Suppressor macrophage treated with lipopolysaccharide for 1 hour (primary cell): ENCODE measurements at places on chromosomes 12 and 14.

DNA sequence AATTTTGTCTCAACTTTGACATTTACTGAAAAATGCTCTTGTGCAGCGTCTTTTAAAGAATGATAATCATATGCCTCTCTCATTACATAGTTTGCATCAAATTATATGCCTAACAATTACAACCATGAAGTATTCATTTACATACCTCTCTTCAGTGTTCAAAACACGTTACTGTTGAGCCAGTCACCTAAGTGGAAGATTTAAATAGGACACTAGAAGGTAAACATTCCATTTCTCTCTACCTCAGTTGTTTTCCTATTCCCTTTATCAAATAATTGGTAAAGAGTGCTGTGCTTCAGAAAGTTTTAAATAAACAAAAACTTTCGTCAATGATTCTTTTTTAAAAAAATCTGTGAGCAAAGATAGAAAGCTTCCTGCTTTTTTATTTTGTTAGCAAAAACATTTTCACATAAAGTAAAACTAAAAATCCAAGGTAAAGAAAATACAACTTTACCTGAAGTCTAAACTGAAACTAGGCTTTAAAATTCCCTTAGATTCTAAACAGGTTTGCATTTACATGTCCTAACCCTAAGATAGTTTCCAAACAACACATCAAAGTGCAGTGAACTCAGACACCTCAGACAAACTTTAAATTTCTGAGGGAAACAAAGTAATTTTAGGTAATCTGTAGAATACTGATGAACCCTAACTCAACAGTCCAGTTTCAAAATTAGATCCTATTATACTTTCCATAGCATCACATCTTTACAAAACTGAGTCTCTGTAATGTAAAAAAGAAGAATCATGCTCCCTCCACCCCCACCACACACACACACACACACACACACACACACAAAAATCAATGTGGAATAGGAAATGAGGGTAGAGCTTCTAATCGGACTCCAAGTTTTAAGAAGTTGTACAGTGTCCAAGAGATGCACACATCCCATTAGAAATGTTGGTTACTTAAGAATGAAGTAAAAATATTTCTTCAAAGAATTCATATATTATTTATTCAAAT, 46.2 kb downstream of the PAWR start:
- no peak for DNase-seq

- DNase-seq = no peak
Observed at GRCh38 chr12:79547044-79547734, 143.6 kb downstream of the PAWR start.

DNA sequence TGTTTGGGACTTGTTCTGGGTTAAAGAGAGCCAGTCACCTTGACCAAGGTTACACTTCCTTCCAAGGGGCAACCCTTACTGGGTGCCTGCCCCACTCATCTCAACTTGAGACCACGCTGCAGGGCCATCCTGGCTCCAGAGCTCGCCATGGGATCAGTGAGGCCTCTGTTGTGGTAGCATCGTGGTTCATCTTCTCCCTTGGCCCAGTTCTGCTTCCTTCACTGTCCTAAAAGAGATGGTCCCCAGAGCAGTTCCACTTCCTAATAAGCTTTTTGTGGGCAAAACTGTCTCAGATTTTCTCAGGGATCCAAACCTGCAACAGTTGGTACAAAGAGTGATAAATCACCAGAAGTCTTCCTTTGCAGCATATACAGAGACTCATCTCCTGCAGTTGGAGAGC, 165.9 kb upstream of the TMEM260 start:
- DNase-seq = no peak

DNA sequence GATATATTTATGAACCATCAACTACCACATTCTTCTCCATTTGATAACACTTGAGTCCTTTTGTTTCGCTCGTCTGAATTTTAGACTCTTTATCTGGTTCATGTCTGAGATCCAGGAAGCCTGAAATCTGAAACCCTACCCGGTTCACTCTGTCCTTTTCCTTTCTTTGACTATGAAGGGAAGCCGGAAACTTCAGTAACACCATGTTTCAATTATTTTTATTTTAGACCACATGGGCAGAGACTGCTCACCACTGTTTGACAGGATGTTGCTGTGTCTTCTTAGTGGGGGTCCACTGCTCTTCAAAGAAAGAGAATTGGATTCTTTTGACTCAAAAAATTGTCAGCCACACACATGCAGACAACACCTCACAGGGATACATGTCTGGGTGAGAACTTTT, 331.9 kb upstream of the FLRT2 start:
- no peak for DNase-seq

- DNase-seq = no peak
Observed at GRCh38 chr12:107418981-107419380, 266.6 kb upstream of the PWP1 start.

DNA sequence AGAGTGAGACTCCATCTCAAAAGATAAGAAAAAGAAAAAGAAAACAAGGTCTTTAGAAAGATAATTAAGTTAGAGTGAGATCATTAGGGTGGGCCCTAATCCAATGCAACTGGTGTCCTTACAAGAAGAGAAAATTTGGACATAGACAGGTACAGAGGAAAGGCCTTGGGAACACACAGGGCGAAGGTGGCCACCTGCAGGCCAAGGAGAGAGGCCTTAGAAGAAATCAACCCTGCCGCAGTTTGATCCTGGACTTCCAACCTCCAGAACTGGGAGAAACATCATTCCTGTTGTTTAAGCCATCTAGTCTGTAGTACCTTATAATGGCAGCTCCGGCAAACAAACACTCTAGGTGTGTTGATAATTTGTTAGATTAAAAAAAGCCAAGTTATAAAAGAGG, 491.9 kb downstream of the MED13L start:
- no peak for DNase-seq

DNA sequence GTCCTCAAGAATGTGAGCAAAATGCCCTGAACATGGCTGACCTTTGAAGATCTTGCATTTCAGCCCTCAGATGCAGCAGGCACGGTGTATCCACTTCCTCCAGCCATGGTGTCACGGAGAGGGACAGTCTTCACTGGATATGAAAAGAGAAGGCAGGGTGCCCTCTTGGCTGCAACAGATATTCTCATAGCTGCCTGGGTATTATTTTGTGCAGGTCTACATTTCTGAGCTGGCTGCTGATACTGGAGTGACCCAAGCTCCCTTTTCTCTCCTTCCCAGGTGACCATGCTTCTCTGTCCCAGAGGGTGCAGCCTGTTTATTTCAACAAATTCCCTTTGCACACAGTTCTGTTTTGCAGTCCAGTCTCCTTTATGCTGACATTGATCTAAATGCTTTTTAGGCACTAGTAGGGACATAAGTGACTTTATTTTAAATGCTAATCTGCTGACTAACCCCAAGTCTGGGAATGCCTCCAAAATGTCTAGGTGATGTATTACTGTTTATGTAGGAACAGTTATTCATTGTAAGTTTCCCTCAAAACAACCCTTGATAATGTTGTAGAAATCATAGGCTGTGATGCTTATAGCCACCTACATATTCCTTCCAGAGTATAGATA, 17.4 kb upstream of the PYGL start:
- no peak for DNase-seq

GRCh38 chr12:73180734-73181133, 908.6 kb downstream of the TRHDE start:
- DNase-seq = no peak

DNA sequence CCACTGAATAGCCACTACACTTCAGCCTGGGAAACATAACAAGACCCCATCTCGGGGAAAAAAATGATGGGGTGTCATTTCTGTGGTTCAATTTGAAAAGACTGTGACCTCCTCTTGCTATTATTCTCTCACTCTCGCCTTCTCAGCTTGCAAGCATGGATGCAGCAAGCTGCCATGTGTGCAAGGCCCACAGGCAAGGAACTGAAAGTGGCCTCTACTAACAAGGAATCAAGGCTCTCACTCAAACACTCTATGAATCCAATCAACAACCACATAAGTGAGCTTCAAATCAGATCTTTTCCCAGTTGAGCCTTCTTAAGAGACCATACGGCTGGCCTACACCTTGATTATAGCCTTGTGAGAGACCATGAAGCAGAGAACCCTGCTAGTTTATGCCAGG, 17.9 kb upstream of the DHRS7 start:
- DNase-seq = no peak

DNA sequence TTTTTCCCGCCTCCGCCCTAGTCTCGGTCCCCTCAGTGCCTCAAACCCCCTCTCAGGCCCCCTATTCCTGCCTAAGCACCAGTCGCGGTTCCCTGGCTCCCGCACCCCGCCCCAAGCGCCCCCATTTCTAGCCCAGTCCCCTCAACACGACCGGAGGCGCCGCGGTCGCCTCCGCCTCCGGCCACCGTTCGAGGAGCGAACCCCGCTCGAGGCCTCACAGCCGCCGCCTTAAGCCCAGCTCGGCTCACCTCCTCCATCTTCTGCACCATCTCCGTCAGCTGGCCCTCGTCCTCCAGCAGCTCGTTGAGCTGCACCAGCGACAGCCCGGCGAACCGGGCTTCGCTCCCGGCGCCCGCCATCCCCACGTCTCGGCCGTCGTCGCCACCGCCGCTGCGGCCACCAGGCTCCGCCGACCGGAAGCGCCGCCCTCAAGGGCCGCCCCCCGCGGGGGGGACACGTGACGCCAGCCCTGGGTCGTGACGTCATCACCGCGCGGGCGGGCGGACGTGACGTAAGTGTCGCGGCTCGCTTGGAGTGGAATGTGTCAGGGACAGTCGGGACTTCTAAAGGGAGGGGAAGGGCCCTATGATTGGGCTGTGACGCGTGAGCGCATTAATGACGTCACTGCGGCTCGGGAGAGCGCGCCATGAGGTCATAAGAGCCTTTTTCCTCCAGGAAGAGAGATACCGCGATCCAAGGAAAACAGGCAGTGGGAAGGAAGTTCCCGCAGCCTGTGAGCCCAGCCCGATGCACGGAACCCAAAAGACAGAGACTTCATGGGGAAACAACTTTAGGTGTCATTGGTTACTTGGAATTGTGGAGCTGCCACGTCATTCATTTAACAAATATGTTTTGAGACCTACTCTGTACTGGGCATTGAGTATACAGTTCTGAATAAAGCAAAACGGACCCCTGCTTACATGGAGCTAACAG, at the start of gene VPS37B:
VPS37B (minus strand) TSS at position 421 of the 933 bp plus-strand sequence; CDS start at position 359, 62 bp downstream.
- DNase-seq = peak; percentile 97

DNA sequence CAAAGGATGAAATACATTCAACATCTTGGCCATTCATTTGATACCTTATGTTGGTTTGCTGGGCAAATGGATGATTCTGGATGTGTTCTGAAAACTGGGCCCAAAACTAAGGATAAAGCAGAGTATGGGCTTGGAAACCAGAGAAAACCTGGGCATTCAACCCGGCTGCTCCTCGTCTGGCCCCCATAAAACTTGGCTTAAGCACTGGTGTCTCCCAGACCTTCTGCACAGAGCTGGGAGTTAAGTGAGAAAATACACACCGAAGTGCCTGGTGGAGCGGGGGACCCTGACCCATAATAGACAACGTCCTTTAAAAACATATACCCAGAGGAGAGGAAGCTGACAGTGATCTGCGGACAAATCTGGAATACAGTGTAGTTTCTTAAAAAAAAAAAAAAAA, 112.5 kb downstream of the FOXN3 start:
- no peak for DNase-seq

GRCh38 chr14:36756226-36756625, 94.6 kb downstream of the PAX9 start:
- DNase-seq = no peak

- no peak for DNase-seq
Observed at GRCh38 chr14:35929186-35929585, 103.0 kb downstream of the BRMS1L start.

DNA sequence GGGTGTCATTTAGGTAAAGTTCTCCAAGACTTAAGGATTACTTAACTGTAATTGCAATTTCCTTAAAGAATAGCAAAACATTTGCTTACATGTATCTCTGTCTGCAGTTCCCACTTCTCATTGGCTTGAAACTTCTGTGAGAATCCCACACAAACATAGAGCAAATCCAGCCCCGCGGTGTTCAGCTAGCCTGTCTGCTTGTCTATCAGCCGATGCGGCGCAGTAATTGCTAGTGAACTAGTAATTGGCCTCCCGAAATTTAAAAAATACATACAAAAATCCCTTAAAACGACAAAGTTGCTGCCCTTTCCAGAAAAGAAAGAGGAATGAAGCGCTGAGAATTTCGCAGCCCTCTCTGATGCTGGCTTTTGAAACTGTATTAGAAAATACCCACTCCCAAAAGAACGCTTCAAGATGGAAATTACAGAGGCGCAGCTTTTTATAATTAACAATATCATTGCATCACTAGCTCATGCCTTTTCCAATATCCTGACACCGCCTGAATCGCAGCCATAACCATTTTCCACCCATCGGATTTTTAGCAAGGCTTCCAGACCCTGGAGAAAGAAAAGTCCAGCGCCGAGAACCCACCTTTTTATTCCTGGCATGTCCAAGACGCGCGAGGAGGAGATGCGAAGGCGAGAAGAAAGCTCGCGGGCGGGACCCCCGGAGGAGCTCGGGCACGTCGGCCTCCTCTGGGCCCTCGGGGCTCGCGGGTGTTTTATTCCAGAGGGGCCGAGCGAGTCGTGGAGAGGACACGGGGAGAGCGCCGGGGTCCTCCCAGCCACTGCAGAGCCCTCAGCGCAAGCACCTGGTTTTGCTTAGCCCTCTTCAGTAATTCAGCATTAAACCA, 646 bp downstream of the FBLN5 start:
- peak; percentile 7 for DNase-seq

DNA sequence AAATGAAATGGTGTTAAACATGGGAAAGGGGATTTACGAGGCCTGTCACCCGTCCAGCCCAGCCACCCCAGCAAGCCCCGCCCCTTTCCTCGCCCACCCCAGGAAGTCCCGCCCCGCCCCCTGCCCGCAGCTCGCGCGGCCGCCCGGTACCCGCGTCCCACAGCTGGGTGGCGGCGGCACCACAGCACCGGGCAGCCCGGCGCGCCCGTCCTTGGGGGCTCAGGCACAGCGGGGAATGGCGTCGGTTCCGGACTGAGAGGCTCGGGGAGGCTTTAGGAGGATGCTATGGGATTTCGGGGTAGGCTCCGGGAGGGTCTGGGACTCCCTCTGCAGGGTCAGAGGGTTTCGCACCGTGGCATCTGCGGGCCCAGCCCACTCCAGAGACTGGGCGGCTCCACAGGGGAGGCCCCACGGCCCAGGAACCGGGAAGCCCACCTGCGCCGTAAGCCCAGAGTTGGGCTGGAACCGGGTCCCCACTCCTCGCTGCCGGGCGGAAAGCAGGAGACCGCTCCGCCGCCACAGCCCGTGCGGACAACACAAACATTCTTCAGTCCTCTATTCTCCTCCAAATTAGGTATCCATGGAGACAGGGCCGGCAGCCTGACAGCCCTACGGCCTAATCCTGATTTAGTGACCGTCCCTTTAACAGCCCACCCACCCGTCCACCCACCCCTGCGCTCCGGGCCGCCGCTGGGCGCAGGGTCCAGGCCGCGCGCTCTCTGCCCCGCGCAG, 1.4 kb downstream of the FIGNL2 start:
- DNase-seq = peak; percentile 86

GRCh38 chr12:64938179-64938578, 113.7 kb downstream of the TBC1D30 start:
- DNase-seq = no peak

- no peak for DNase-seq
Observed at GRCh38 chr12:24554612-24555295, 394.1 kb downstream of the BCAT1 start.

DNA sequence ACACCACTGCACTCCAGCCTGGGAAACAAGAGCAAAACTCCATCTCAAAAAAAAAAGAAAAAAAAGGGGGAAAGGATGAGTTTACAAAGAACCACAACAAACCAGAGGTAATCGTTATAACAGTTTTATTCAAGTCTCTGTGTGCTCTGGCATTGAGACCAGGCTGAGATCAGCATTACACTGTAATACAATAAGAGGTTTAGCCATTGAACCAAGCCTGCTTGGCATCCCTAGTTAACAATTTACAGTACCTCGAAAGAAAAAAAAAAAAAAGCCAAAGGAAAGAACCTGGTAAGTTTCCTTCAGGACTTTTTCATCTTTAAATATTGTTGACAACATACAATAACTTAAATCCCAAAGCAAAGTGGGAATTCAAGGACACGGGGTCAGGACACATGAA, 80.7 kb downstream of the TTC9 start:
- DNase-seq = no peak
